ENCODE measurements at places on chromosomes 1 and 21. TPM values are rescaled to one million over a fixed set of nuclear protein-coding genes. Genes with fewer than 3 reads are reported as not detected.

NMNAT1 gene
- 13.2 TPM for total RNA-seq

TACSTD2 gene
- 0.13 TPM for total RNA-seq

HSF2BP gene
- 1.2 TPM for total RNA-seq

KRTAP13-2 gene
- not detected for total RNA-seq

CAMTA1 gene
- total RNA-seq, result 36.4 TPM

KIF26B gene
- total RNA-seq, result 0.89 TPM

GRCh38 chr1:207822602-207823451 is 71.0 kb downstream of the CD46 start:
- DNase-seq, result peak; percentile 52

DNA sequence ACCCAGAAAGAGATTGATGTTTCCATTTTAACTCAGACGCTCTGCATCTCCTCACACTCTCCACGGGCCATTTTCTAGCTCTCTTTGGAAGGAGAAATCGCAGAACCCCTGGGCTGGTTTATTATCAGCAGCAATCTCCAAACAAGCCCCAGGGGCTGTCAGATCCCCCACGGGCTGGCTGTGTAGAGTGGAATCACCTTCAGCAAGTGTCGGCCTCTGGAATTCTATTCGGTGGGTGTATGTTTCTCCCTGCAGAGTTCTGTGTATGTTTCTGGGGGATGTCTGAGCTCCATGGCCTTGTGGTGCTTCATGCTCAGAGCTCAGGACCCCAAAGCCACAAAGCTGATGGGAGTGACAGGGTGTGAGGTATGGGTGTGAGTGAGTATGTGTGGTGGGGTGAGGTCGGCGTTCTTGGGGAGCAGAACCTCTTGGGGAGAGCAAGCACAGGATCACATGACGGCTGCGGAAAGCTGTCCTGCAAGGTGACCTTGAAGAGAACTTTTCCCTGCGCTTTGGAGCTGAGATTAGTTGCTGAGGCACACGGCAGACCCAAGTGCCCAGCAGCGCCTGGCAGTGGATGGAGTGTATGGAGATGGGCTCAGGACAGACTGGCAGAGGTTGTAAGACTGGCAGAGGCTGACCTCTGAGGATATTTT is 489 bp downstream of the ACOT11 start:
- no peak for DNase-seq

DNA sequence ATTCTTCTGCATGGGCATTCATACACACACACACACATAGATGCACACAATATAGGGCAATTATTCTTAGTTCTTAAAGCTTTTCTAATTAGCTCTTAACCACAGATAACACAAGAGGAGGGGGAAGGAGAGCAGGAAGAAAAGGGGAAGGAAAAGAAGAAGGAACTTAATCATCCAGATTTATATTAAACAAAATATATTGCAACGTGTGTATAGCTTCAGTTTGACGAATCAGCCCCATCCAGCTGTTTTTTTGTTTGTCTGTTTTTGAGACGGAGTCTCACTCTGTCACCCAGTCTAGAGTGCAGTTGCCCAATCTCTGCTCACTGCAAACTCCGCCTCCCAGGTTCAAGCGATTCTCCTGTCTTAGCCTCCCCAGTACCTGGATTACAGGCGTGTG is 21.7 kb upstream of the ANKRD13C start:
- no peak for DNase-seq

- no peak for DNase-seq
These were observed 162.9 kb upstream of the C1orf174 start for GRCh38 chr1:4062992-4063391.

DNA sequence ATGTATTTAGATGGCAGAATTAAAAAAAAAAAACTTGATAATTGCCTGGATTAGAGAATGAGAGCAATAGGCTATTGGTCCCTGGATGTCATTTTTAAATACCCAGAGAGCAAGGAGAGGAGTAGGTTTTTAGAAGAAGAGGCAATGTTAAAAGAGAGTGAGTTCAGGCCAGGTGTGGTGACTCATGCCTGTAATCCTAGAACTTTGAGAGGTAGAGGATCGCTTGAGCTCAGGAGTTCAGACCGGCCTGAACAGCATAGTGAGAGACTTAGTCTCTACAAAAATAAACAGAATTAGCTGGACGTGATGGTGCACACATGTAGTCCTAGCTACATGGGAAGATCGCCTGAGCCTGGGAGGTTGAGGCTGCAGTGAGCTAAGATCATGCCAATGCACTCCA is 15.9 kb upstream of the MUTYH start:
- no peak for DNase-seq

- no peak for DNase-seq
These were observed 78.3 kb downstream of the ATP1B1 start for GRCh38 chr1:169184812-169185211.

DNA sequence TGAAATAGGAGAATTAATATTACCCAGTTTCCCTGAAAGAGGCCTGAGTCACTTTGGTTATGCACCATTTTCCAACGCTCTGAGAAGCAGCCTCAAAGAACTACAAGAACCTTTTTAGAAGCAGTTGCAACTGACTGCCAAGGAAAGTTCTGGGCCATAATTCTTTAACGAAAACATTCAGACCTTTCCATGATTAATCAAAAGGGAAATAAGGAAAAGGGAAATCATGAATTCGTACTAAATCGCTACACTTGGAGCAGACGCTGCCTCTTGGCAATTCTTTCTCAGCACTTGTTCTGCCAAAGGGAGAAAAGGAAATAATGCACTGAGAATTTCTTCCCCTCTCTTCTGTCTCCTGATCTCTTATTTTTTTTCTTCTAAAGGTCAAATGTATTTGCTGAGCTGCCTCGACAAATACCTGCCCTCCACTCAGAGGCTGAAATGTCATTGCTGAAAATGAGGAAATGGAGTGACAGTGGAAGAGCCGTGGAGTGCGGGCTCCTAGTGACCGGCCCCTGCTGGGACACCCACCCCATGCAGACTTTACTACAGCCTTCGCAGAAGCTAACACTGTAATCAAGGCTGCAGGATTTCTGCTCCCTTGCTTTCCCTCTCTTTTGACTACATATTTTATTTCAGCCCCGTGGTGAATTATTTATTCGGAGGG is 67.9 kb upstream of the GALNT2 start:
- DNase-seq, result peak; percentile 98

GRCh38 chr1:29120367-29120766 is 3.3 kb downstream of the TMEM200B start:
- no peak for DNase-seq

GRCh38 chr1:10900691-10901090 is 104.2 kb upstream of the CASZ1 start:
- DNase-seq, result no peak

DNA sequence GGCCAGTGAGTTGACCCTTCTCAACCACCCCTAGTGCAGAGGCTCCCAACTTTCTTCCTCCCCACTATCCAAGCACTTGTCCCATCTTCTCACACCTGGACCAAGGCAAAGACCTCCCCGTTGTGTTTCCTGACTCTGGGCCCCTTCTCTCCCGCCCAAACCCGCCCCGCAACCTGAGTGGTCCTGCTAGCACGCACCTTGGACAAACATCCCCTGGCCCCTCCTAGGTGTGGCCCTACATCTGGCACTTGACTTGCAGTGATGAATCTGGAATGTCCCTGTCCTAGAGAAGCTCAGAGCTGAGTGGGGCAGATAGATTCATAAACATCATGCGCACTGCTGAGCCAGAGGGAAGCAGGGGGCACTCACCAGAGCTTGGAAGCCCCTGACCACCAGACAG is 2.3 kb downstream of the SLC5A9 start:
- no peak for DNase-seq

All from muscle of leg (tissue), 16 donors.